Muscle of arm (tissue), 14 donors: ENCODE measurements at places on chromosomes 11 and 22. TPM values are rescaled to one million over a fixed set of nuclear protein-coding genes. Genes with fewer than 3 reads are reported as not detected.

GRCh38 chr22:22533417-22533816, 13.3 kb upstream of the ZNF280A start:
- no peak for DNase-seq

GRCh38 chr22:36874736-36875135, 13.9 kb downstream of the NCF4 start:
- no peak for DNase-seq

MRGPRD gene
- not detected for polyA plus RNA-seq

DNA sequence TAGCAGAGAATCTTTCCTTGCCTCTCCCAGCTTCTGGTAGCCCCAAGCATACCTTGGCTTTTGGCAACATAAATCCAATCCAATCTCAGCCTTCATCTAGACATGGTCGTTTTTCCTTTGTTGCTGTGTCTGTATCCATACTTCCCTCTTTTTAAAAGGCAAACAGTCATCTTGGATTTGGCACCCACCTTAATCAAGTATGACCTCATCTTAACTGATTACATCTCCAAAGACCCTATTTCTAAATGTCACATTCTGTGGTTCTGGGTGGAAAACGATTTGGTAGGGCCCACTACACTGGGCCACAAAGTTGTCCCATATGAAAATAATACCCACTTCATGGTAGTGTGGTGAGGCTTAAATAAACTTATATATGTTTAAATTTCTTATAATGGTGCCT, 852 bp downstream of the BUD13 start:
- no peak for DNase-seq

MUC6 gene
- not detected for polyA plus RNA-seq

FAM180B gene
- 2.3 TPM for polyA plus RNA-seq
